ENCODE measurements at places on chromosomes 11 and 22. TPM values are rescaled to one million over a fixed set of nuclear protein-coding genes. Genes with fewer than 3 reads are reported as not detected.

DNA sequence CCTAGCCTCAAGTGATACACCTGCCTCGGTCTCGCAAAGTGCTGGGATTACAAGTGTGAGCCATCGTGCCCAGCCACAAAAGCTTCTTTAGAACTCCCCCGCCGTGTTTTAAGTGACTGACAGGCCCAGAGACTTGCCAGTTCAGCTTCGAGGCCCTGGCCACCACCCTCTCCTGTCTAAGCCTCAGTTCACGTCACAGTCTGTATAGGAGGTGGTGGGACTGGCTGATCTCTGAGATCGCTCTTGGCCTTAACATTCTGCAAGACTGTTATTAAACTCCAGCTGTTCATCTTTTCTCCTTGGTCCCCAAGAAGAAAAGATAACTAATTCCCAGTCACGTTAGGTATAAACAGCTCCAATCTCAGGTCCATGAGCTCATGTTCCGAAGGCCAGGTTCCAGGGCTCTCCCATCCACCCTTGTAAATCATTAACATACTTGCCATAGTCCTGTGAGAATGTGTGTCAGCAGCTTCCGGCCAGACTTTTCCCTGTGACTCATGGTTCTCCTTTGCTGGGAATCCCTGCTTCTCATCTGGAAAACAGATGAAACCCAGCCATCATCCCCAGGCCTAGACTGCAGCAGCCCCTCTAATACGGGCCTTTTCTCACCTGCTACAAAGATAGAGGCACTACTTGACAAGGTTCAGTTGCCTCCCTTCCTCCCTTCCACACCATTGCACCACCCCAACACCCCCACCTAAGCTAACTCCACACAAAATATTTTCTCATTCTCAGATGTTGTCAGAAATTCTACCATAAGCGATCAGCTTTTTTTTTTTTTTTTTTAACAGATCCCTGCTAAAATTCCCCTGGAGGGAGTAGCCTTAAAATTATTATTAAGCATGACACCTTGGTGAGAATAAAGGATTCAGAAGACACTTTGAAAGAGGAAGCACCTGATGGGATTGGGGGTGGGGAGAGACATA lies 5.6 kb upstream of the KIAA0930 start:
- DNase-seq = peak; percentile 95

DNA sequence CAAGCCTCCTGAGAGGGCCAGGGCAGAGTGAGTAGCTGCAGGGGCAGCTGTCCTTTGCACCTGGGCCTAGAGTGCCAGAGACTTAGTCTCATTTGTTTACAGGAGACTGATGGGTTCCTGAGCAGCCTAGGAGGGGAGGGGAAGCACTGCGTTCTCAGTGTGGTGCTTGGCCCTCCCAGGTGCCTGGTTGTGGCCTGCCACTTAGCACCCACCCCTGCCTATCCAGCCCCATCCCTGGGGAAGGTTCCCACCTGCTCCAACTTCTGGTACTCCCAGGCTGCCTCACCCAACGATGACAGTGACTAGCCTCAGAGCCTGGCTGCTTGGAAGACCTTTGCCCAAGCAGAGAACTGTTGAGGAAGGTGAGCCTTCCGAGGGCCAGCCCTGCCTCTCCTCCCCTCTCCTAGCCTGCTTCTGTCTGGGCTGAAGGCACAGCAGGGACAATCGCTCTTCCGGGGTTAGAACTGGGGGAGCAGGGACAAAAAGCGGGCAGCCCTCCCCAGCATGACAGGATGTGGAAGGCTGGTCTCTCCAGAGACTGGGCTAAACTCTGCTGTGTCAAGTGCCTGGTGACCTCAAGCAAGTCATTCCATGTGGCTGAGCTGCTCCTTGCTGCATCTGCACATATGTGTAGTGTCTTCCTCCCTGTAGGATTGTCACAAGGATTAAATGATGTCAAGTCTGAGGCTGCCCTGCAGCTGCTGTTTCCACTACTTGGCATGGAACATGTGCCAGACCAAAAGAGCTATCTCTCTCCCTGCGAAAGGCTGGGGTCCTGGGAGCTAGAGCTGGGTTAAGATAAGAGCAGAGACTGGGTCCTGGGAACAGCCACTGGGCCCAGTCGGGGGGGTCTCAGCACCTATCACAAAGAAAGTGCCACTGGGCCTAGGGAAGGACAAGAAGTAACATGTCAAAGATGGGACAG lies 9.9 kb downstream of the KCNQ1OT1 start:
- DNase-seq = no peak

DNA sequence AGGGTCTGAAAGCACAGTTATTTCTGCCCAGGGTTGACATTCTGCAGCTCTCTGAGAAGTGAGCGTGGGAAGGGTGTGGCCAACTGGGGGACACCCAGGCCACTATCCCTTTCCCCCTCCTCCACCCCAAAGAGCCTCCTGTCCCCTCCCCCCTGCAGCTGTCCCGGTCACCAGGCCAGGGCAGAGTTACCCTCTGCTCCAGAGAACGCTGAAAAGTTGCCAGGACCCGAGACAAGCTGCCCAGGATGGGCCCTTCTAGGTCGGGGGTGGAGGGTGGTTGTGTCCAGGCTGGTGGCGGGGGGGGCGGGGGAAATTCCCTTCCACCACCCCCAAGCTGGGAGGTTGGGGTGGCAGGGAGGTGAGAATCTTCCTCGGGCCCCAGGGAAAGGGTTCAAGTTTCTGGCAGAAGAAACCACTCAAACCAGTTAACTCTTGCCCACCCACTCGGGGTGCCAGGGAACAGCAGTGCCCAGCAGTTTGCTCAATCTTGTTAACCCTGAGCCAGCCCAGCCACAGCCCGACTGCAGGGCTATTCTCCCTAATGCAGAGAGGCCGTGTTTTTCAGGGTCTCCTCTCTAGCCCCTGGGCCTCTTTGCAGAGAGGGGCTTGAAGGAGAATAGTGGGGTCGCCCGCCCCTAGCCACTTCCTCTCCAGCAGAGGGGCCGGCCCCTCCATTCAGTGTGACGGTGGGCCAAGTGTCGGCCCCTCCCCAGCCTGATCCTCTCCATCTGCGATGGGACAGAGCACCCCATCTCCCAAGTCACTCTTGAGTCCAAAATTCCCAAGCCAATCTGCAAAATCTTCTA lies 697 bp downstream of the LGALS1 start:
- DNase-seq = no peak

DNA sequence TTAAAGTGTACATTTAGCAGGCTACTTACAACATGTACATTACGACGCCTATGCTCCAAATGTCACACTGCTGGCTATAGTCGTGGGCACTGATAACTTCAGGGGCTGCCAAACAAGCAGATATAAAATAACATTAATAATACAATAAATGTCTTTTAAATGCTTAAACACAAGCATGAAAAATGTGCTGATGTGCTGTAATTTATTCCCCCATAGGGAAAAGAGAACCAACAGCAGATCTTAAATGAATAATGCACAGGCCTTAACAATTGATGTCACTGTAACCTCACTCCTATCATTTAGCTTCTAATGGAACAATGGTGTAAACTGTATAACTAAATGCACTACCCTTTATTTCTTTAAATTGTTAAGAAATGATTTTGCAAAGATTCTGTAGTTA lies 153.4 kb downstream of the STK33 start:
- no peak for DNase-seq

GRCh38 chr11:27563201-27563600 lies 56.6 kb upstream of the LIN7C start:
- DNase-seq = no peak

GRCh38 chr11:33539751-33540150 lies 160.9 kb downstream of the C11orf91 start:
- no peak for DNase-seq

DNA sequence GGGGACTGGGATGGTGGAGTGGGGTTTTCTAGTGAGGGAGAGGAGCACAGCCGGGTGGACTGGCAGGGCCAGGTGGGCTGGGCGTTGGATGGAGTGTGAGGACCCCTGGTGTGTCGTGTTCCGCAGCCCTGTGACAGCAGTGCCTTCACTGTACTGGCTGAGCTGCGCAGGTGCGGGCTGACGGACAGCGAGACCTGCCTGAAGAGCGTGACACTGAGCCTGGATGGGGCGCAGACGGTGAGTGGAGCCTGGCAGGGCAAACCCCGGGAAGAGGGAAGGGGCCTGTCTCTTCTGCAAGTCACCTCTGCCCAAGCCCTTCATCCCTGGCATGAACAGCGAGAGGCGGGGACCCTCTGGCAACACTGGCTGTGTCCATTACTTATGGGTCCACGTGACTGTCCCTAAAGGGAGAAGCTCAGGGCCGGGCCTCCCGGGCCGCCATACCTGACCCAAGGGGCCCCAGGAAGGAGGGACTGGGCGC lies 10.0 kb downstream of the MUC5AC start:
- DNase-seq = no peak

DNA sequence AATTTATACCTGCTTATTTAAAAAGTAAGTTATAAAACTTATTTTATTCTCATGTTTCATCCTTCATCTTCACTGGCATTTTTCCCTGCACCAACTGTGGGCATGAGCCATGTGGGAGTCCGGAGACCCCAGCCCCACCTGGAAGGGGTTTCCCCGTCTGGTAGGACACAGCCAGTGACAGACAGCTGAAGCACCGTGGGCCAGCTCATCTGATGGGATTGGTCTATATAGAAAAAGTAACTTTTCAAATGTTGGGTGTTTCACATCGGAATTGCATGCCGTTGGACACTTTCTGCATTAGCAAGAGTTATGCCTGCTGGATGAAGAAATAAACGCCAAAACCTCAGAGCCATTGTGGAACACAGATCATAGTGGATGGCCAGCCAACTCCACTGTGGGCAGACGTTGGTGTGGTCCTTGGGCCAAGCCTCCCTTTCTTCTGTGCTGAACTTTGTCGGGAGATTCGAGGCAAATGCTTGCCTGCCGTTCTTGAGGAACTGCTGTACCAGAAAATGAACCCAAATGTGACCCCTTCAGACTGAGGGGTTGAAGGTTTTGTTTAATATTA lies 1329.3 kb downstream of the TBC1D22A start:
- no peak for DNase-seq

GRCh38 chr11:44143987-44144909 lies 48.8 kb downstream of the EXT2 start:
- peak; percentile 44 for DNase-seq

GRCh38 chr11:2289859-2290258 lies 11.9 kb downstream of the C11orf21 start:
- no peak for DNase-seq

DNA sequence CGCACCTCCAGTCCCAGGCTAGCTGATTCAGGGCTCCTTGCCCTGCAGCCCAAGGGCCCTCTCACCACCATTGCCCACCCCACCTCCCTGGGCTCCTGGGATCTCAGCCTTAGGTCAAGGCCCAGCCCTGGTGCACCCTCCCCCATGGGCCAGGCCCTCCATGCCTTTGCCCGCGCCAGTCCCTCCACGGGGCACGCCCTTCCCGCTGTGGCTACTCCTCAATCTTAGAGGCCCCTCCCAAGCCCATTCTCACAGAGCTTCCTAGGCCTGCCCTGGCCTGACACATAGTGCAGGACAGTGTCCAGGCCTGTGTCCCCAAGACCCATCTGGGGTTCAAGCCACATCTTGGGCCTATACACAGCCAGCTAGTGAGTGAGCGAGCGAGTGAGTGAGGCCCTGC lies 6.9 kb downstream of the GP1BB start:
- DNase-seq = no peak

DNA sequence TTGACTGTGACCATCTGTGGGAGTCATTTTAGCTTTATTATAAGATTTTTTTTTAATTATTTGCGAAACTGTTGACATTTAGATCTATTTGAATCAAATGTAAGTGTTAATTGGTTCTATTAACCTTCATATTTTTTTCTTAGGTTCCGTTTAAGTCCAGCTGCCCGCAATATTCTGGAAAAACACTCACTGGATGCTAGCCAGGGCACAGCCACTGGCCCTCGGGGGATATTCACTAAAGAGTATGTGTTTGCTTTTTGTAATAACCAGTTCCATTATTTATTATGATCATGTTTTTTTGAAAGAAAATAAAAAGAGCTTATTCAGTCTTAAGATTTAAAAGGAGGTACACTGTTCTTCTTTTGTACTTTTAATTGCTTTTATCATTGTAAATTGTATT lies 43.9 kb downstream of the PDHX start:
- no peak for DNase-seq

DNA sequence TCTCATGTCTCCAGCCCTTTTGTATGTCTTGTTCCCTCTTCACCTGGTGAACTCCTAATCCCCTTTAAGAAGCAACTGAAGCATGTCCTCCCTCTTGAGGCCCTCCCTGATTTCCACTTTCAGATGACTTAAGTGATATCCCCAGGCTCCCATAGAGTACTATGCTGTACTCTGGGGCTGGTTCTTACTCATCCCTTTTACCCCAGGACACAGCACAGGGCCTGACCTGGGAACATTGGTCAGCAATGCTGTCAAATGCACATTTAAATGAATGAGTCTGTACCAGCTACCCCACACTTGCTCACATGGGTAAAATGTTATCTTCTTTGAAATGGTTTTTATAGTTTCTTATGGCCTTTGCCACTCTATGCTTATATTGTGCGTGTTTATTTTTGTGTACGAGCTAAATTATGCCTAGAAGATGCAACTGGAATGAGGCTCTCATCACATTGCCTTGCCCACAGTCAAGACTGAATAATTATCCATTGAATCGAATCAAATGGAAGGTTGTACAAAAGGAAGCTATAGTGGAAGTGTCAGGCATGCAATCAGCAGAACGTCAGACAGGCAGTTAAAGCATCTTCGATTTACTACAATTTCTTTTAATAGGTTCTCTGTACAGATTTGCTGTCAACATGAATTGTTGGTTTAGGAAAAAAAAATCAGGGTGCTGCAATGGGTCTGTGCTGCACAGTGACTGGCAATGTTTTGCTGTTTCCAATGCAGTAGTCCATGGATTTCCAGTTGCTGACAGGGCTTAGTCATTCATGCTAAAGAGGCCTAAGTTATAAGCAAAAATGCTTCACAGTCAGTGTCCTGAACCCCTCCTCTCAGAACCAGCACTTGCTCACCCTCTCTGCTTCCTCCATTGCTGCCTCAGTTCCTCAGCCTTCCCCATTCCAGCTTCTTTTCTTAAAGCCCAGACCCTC lies 79.5 kb downstream of the PARVA start:
- DNase-seq = no peak

DNA sequence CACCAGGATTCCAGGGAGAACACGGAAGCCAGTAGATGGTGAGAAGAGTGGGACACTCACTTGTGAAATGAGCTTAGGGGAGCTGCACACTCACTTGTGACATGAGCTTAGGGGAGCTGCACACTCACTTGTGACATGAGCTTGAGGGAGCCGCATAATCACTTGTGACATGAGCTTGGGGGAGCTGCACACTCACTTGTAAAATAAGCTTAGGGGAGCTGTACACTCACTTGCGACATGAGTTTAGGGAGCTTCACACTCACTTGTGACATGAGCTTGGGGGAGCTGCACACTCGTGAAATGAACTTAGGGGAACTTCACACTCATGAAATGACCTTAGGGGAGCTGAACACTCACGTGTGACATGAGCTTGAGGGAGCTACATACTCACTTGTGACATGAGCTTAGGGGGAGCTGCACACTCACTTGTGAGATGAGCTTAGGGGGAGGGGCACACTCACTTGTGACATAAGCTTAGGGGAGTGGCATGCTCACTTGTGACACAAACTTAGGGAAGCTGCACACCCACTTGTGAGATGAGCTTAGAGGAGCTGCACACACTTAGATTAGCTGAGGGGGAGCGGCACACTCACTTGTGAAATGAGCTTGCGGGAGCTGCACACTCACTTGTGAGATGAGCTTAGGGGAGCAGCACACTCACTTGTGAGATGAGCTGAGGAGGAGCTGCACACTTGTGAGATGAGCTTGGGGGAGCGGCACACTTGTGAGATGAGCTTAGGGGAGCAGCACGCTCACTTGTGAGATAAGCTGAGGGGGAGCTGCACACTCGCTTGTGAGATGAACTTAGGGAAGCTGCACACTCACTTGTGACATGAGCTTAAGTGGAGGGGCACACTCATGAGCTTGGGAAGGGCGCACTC lies 59.0 kb downstream of the NCAPD3 start:
- DNase-seq = no peak

Gene GPHA2
- total RNA-seq = not detected

Gene RBM14
- total RNA-seq = 29.3 TPM

Gene SELENOH
- 139 TPM for total RNA-seq

Gene LDHAL6A
- total RNA-seq = not detected

Gene CHADL
- 1.1 TPM for total RNA-seq

Gene ELFN2
- under 0.01 TPM for total RNA-seq
